ENCODE measurements at places on chromosomes 3 and 15.

DNA sequence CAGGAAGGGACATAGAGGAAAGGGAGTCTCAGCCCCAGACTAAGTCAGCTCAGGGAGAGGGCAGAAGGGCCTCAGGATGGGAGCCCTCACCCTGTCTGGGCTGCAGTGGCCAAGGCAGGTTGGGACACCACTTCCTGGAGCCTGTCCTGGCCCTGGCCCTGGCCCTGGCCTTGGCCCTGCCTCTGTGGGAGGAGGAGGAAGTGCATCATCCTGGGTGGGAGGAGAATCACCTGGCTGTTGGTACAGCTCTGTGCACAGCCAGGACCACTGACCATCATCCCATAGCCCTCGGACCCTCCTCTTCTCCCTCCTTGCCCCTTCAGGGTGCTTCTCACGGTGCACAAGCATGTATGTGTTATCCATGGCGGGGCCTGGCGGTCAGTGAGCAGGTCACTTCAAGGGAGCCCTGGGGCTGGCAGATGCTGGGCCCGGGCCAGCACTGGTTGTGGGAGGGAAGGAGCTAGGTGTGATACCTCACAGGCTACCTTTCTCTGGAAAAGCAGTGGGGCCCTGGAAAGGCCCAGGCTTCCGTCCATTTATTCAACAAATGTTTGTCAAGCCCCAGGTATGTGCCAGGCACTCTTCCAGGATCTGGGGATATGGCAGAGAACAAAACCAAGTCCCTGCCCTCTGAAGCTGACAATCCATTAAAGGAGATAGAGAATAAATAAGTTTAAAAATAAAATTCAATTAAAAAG, 8.2 kb upstream of the APEH start:
- no peak for DNase-seq

GRCh38 chr3:63896332-63897030, 15.7 kb downstream of the SCAANT1 start:
- no peak for DNase-seq

- no peak for DNase-seq
Measured at GRCh38 chr3:68817243-68817642, 115.1 kb downstream of the TAFA4 start.

- DNase-seq: no peak
Measured at GRCh38 chr3:30729512-30729911, 123.1 kb downstream of the TGFBR2 start.

- no peak for DNase-seq
Measured at GRCh38 chr3:193630005-193630404, 37.0 kb downstream of the OPA1 start.

DNA sequence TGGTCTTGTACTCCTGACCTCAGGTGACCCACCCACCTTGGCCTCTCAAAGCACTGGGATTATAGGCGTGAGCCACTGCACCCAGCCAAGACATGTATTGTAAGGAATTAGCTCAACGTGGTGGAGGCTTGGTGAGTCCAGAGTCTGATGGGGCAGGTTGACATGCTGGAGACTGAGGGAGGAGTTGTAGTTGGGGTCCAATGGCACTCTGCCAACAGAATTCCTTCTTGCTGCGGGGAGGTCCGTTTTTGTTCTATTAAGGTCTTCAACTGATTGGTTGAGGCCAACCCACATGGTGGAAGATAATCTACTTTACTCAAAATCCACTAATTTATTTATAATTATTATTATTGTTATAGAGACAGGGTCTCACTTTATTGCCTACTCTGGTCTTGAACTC, 30.1 kb downstream of the PLA2G4D start:
- no peak for DNase-seq

GRCh38 chr3:147397875-147398812, 8.2 kb downstream of the ZIC4 start:
- DNase-seq: no peak

GRCh38 chr3:136194409-136195257, 1.5 kb downstream of the MSL2 start:
- peak; percentile 86 for DNase-seq

GRCh38 chr3:126146525-126147146, 33.8 kb downstream of the ALDH1L1 start:
- no peak for DNase-seq

GRCh38 chr15:40828447-40829036, at the start of gene PPP1R14D:
TSS of gene PPP1R14D (minus strand) at chr15:40828708. CDS start at chr15:40828641, 67 bp downstream.
- no peak for DNase-seq

All from NB4 (cell line).